Stimulated activated CD4-positive, alpha-beta T cell treated with anti-CD3 and anti-CD28 coated beads, TNF-alpha, amount 100 ng/mL, for 24 hours (primary cell): ENCODE measurements at places on chromosomes 6 and 20.

- no peak for DNase-seq
Measured at GRCh38 chr6:122785891-122786290, 3.2 kb upstream of the SMPDL3A start.

DNA sequence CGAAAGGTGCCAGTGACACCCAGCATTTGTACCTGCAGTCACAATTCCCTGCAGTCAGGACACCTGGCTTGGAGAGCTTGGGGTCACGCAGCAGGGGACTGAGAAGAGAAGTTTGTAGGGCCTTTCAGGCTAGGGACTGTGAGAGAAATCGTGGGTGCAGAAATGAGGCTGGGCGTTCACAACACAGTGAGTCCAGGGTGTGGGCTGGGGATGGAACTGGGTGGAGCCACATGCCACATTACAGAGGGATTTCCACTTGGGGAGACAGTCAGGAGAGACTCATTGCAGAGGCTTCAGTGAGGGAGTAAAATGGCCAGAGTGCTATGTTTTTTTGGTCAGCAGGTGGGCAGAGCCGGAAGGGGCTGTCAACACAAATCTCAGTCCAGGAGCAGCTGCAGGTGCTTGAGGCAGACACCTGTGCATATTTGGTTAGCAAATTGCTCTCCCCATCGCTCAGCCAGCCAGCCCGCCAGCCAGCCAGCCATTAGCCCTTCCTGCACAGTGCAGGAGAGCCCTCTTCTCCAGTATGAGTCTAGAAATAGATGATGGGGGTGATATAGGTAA lies 7.4 kb downstream of the ITPR3 start:
- DNase-seq = no peak

- no peak for DNase-seq
Measured at GRCh38 chr6:112413780-112414179, 66.7 kb downstream of the RFPL4B start.

DNA sequence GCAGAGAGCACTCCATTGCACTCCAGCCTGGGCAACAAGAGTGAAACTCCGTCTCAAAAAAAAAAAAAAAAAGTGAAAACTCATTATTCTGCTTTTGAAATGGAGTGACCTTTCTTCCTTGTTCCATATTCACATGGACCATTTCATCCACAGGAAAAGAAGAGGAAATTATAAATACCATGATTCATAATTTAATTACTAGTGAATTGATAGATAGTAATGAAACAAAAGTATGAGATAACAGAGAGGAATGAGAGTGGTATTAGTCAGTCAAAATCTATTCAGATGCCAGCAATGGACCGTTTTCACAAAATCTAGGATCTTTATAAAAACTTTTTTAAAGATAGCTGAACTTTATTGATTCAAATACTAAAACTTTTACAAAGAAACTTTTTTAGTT lies 443.1 kb upstream of the FLRT3 start:
- no peak for DNase-seq

DNA sequence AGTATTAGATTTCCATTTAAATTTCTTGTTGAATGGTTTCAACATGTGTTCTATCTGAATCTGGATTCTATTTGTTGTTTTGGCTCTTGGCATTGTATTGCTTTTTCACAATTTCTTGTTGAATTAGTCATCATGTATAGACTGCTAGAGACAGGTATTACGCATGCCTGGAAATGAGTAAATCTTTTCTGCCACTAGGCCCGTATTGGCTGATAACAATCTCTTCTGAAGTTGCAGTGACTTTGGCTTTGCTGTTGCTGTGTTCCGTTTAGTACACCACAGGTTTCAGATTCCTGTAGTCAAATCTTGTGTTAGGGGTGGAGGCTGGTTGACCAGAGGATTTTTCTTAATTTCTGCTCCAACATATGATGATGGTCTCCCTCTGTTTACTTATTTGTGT lies 1339.4 kb downstream of the GRIK2 start:
- no peak for DNase-seq

DNA sequence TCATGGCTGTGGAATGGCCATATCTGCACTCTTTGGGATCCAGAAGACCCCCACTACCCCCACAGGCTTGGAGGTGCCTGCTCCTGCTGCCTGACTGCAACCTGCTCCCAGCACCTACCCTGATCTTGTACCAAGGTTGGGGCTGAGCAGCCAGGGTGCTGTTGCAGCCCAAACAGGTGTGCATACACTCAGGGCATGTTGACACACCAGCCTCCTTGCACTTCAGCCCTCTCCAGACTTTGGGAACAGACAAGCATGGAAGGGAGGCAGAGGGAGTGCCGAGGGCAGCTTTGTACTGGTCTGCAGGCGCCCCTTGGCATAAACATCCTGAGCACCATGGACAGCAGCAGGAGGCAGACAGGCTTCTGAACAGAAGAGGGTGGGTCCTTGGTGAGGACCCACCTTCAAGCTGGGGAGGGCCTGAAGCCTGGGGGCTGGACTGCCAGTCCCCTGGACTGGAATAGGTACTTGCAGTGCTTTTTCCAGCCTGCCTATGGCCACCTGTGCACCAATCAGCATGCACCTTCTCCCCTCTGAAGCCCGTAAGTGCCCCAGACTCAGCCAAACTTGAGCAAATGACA lies 1675.8 kb downstream of the HACE1 start:
- no peak for DNase-seq

DNA sequence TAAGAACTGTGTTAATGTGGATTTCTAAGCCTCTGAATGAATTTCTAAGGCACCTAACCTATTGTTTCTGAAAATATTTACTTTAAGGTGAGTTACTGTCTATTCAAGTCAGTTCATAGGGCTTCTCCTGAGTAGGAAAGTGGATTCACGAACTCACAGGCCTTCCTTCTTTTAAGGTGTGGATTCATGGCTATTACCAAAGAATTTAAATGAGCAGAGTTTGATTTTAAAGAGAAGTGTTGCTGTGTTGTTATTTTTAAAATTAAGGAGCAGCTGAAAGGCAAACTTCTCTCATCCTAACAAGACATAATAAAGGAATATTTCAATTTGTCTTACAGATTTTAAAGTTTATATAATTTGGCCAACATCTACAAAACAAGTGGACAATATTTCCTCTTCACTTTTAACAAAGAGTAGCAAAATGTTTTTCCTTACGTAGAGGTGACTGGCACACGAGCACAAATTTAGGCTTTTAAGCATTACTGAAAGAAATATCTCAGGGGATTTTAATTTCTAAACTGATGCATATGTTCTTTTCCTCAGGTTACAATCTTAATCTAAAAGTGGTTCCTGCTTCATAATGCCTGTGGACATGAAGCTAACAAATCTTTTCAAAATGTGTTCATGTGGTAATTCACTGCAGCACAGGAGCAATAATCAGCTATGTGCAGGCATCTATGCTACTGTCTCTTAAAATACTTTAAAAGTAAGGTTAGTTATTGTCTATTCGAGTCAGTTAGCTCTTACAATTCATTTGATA lies 602 bp upstream of the TSPYL4 start:
- DNase-seq = no peak

DNA sequence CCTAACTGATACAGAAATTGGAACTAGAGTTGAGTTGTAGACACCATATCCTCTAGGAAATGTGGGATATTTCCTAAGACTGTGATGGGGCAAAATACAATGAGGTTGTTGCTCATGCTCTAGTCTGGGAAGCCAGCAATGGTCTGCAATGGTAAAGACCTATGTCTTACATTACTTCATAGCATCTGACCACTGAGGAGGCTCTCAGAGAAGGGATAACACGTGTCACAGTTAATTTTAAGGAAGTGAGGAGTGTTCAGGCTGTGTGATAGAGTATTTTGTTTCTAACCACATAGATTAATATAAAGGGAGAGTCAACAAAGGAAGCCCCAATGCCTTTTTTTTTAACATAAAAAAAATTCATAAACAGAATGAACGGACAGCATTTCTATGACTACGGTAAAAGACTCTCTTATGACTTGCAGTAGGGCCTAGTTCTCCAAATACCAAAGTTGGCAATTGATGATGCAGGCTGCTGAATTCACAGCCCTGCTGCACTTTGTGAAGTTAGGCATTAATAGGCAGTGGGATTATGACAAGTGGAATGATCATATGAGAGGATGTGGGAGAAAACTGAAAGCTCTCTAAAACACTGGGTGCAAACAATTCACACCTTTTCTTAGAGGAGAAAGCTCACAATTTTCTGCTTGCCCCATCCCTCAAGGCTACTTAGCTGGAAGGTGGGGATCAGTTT lies 13.7 kb downstream of the KCNS1 start:
- no peak for DNase-seq

GRCh38 chr20:17281478-17281877 lies 54.6 kb downstream of the PCSK2 start:
- DNase-seq = no peak
